ENCODE measurements at places on chromosomes 4 and X.

DNA sequence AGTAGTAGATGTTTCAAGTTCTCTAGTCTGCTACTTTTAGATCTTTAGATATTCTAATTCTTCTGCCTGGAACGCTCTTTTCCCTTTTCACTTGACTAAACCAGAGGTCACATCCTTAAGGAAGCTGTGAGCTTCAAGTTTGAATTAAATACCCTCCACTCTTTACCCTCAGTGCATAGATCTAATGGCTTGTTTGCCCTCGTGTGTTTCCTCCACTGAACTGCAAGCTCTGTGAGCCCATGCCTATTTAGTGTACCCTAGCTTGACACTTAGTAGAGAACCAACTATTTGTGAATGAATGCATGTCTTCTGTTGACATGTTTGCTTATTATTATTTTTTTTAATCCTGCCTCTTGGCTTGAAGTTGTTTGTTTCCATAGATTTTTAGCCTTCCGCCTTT is 138.3 kb downstream of the PDE5A start:
- peak; percentile 3 for DNase-seq

DNA sequence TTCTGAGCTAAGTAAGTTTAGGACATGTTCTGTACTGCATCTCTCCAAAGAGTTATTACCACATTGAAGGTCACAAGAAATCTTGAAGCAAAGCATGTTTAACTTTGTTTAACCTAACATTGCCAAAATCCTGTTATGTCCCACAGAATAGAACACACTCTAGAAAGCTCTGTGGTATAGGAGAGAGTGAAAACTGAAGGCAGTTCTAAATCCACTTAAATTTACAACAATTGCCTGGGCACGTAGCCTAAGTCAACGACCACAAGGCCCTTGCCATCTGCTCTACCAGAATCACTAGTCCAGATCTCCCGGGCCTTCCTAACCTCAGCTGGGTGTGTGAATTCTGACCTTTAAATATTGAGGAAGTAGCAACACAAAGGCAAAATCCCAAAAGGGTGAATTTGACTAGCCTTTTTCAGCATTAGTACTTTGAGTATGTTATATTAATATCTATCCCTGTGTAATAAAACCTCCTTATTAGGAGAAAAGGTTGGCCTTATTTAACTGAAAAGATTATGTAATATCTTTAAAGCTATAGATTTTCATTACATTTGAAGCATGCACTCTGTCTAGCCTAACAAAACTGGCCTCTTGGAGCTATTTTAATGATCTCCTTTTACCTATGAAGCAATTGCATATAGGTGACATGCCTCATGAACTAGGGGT is 4.5 kb upstream of the MAML3 start:
- DNase-seq = no peak

- peak; percentile 22 for DNase-seq
These were observed 50.4 kb downstream of the PDK3 start for GRCh38 chrX:24515447-24515846.

DNA sequence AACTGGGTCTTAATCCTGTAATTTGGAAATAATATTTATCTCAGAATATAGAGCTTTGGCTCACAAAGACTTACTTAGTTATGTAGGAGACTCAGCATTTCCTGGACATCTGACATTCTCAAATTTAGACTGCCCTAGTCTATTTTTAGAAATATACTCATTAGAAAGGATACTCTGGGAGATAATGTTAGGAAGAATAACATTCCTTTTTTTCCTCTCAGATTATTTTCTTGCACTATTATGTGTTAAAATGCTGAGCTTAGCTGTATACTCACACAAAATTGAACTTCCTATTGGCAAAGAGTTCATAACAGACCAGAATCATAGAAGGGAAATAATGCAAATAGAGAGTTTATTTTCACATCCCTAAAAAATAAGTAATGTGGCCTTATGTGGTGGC is 1424.9 kb upstream of the PCDH7 start:
- no peak for DNase-seq

- DNase-seq = no peak
These were observed 240.4 kb upstream of the PSAPL1 start for GRCh38 chr4:7675136-7675535.

GRCh38 chrX:68699960-68700746 is 52.7 kb downstream of the STARD8 start:
- no peak for DNase-seq
